Gastroesophageal sphincter (tissue), 4 donors: ENCODE measurements at places on chromosomes 3 and 15. TPM values are rescaled to one million over a fixed set of nuclear protein-coding genes. Genes with fewer than 3 reads are reported as not detected.

Gene NCBP2
- 51.2 TPM for total RNA-seq

Gene SRGAP3
- total RNA-seq, result 6.9 TPM

Gene TTC21A
- total RNA-seq, result 8.5 TPM

Gene CIDEC
- 0.35 TPM for total RNA-seq

Gene NEO1
- total RNA-seq, result 28.3 TPM

Gene LRTM1
- not detected for total RNA-seq

Gene CHRM5
- total RNA-seq, result not detected

Gene RBPMS2
- total RNA-seq, result 43.7 TPM

Gene CD96
- 0.19 TPM for total RNA-seq

Gene ADAMTS7
- 9.7 TPM for total RNA-seq

Gene RAB6B
- 16.1 TPM for total RNA-seq

Gene GPR27
- total RNA-seq, result 2.8 TPM

Gene POLR2H
- 54.1 TPM for total RNA-seq

Gene GUCA1C
- not detected for total RNA-seq

Gene MYL3
- 3.6 TPM for total RNA-seq

Gene PIGZ
- 15.3 TPM for total RNA-seq

Gene CFAP92
- 3.2 TPM for total RNA-seq

Gene C15orf39
- 11.8 TPM for total RNA-seq

Gene GPR62
- not detected for total RNA-seq

Gene AQP9
- total RNA-seq, result 3.0 TPM

Gene ST6GAL1
- 20.7 TPM for total RNA-seq

Gene RAD51
- total RNA-seq, result not detected

Gene LRRIQ4
- not detected for total RNA-seq

Gene SPINT1
- total RNA-seq, result 2.0 TPM

Gene USP50
- not detected for total RNA-seq

Gene FOXB1
- not detected for total RNA-seq

Gene SNUPN
- total RNA-seq, result 20.5 TPM

Gene GATA2
- total RNA-seq, result 9.2 TPM

Gene OR5K2
- total RNA-seq, result not detected

Gene EFHB
- total RNA-seq, result 0.27 TPM

Gene MYH15
- not detected for total RNA-seq

Gene LRIG1
- total RNA-seq, result 148 TPM

Gene GHSR
- not detected for total RNA-seq

Gene ZNF445
- total RNA-seq, result 15.2 TPM

Gene ALDH1A3
- 148 TPM for total RNA-seq

Gene CRABP1
- total RNA-seq, result 3.6 TPM

Gene KIF23
- total RNA-seq, result 1.1 TPM

Gene MBNL1
- total RNA-seq, result 658 TPM

Gene CHRFAM7A
- 0.27 TPM for total RNA-seq

Gene GRK7
- total RNA-seq, result not detected

Gene ETFA
- 113 TPM for total RNA-seq

Gene RPL39L
- total RNA-seq, result 8.6 TPM

Gene CHRNA5
- total RNA-seq, result 4.0 TPM

Gene HESX1
- total RNA-seq, result not detected
